ENCODE measurements at places on chromosomes 5 and 9.

- no peak for DNase-seq
Measured at GRCh38 chr9:69317894-69318293, 7.1 kb upstream of the ENTREP1 start.

DNA sequence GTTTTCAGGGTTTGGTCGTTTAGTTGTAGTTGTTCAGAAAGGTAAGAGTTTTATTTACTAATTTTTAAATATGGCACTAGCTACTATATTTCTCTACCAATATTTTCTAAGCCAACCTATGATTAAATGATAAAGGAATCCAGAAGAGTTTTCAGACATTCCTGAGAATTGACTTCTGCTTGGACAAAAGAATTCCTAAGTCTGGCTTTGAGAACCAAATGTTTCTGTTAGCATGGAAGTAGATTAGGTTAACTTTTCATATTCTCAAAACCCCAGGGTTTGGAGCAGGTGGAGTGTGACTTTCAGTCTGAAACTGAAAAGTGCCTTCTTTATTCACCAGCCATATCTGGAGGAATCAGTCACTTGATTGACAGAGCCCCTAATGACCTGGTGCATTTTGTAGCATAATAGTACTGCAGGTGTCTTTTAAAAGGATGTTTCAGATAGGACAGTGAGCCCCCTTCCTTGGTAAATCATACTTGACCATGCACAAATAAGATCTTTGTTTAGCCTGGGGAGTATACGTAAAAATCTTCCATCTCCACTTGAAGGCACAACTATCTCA, 457.0 kb upstream of the ZNF462 start:
- DNase-seq = no peak

GRCh38 chr9:79809931-79810330, 238.2 kb downstream of the TLE4 start:
- no peak for DNase-seq

DNA sequence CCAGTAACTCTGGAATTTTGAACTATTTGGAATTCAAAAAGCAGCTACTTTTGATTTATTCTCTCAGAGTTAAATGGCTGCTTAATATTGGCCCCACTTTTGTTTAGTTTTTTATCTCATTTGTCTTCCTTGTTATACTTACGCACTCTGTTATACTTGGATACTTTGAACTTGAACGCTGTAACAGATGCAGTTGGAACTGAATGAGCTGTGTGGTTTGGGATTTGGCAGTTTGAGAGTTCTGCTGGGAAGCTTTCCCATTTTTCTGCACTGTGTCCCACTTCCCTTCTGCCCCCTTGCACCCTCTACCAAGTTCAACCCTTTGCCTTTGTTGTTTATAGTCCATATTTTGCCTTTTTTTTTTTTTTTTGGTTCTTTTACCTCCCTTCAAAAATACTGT, 3.8 kb downstream of the RHOBTB3 start:
- DNase-seq = no peak

DNA sequence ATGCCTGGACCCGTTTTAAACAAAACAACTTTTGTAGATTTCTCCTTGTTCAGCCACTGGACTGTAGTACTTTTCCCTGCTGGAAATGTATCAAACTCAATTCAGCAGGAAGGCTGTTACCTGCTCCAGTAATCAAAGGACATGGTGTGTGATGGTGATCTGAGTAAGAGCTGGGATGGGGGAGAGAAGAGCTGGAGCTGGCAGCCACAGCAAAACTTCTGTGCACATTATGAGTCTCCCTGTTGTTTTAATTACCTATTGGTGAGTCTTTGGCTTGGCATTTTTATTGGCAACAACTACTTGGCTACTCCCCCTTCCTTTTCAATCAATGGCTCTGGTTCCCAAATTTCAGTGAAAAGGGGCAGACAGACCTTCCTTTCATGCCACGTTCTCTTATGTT, 9.7 kb downstream of the NREP start:
- no peak for DNase-seq

- DNase-seq = no peak
Measured at GRCh38 chr5:142152384-142152732, 43.8 kb downstream of the NDFIP1 start.

DNA sequence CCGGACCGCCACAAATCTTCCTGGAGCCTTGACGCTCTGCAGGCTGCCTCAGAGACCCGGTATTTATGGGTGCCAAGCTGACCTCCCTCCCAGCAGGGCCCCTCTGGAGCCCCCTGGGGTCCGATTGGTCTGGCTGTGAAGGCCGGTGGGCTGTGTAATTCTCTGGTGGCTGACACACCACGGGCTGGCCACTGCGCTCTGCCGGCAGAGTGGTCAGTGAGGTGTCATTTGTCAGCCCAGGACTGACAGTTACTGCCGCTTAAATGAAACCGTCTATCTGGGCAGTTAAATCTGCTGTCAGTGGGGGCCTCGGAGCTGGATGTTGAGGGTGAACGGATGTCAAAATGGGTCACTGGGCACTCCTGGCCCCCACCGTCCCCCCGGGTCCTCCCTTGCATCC, 10.7 kb downstream of the NR5A1 start:
- DNase-seq = no peak

- no peak for DNase-seq
Measured at GRCh38 chr5:110321117-110321516, 405.4 kb downstream of the TMEM232 start.

GRCh38 chr5:33299621-33300208, 141.1 kb upstream of the TARS1 start:
- DNase-seq = no peak

DNA sequence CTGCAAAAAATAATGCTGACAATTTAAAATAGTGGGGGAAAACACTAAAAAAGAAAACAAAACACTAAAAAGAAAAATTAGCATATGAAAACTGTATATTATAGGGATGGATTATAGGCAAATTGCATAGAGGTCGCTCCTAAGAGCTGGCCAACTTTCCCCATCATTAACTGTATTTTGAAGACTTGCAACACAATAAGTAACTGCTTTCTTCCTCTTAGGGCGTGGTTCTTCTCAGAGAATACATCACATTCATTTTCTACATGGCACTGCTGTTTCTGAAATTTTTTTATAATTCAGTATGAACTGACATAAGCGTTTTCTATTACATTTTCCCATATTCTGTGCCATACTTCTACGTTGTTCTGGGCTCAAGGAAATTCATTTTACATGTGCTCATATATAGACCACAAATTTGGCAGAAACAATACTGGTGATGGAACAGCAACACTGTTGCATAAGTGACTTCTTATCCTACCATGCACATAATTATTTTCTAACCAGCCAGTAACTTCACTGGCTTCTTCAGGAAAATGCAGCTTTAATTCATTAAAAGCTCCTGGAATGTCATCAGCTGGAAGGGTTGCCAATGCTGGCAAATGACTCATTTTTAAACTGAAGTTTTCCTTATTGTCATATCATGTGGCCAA, 171.2 kb upstream of the DMAC1 start:
- DNase-seq = no peak

DNA sequence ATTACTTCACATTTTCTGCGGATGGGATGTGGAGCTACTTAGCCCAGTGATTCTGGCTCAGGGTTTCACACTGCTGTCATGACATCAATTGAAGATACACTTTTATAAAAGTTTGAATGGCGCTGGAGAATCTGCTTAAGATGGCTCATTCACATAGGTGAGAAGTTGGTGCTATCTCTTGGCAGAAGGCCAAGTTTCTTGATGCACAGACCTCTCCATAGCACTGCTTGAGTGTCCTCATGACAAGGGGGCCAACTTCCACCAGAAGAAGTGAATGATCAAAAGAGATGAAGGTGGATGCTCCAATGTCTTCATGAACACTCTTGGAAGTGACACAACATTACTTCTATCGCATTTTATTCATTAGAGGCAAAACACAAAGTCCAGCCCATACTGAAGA, 403.7 kb upstream of the CCNG1 start:
- no peak for DNase-seq

DNA sequence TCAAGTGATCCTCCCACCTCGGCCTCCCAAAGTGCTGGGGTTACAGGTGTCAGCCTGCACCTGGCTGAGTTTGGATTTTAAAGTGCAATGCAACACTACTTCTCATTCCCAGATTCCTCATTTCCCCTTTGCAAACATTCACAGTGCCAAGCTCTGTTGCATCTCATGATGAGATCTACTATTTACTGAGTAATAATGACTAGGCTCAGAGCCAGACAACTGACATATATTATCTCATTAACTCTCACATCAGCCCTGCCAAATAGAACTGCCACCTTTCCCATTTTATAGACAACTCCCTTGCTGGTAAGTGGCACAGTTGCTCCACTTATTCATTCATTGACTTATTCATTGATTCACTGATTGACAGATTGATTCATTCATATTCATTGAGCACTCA, 7.0 kb downstream of the PDE6A start:
- no peak for DNase-seq

- DNase-seq = no peak
Measured at GRCh38 chr5:74040811-74041491, 415.0 kb downstream of the ARHGEF28 start.

- DNase-seq = no peak
Measured at GRCh38 chr9:105511446-105511845, 46.5 kb upstream of the FKTN start.

- no peak for DNase-seq
Measured at GRCh38 chr9:5642170-5642569, 13.3 kb downstream of the RIC1 start.

DNA sequence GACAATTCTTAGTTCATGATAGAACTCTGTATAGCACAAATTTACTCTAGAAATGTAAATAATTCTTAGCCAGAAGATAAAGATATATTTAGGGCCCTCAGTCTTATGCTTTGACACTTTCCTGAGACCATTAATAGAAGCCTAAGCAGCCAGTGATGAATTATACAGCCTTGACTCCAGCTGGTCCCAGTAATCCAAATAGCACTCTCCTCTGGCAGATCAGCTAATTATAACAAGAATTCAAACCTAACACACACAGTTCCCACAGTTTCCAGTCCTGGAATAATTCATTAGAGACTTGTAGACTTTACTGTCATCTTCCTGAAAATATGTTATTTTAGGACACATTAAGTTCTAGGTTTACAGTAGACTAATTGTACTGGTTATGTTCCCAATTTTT, 50.4 kb downstream of the SHOC1 start:
- DNase-seq = no peak

DNA sequence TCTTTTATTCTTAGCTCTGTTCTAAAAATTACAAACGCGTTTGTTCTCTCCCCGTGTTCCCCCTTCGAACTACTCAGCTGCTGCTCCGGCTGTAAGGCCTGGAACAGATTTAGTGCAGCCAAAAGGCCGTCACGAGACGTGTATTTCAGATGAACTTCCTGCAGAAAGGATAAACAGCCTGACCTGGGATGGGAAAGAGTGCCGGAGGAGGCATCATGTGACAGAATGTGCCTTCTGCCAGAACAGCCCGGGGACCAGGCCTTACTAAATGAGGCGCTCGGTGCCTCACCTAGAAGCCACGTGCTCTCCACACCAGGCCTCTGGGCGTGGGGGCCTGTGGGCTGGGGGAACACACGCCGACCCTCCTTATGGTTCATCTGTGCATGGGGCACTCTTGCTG, 94.7 kb downstream of the PPARGC1B start:
- no peak for DNase-seq

- DNase-seq = no peak
Measured at GRCh38 chr5:65172486-65173129, 309.1 kb downstream of the ADAMTS6 start.

- DNase-seq = no peak
Measured at GRCh38 chr5:96859375-96859774, 16.9 kb upstream of the ERAP2 start.

GRCh38 chr5:113510836-113511451, 2.5 kb upstream of the YTHDC2 start:
- no peak for DNase-seq

DNA sequence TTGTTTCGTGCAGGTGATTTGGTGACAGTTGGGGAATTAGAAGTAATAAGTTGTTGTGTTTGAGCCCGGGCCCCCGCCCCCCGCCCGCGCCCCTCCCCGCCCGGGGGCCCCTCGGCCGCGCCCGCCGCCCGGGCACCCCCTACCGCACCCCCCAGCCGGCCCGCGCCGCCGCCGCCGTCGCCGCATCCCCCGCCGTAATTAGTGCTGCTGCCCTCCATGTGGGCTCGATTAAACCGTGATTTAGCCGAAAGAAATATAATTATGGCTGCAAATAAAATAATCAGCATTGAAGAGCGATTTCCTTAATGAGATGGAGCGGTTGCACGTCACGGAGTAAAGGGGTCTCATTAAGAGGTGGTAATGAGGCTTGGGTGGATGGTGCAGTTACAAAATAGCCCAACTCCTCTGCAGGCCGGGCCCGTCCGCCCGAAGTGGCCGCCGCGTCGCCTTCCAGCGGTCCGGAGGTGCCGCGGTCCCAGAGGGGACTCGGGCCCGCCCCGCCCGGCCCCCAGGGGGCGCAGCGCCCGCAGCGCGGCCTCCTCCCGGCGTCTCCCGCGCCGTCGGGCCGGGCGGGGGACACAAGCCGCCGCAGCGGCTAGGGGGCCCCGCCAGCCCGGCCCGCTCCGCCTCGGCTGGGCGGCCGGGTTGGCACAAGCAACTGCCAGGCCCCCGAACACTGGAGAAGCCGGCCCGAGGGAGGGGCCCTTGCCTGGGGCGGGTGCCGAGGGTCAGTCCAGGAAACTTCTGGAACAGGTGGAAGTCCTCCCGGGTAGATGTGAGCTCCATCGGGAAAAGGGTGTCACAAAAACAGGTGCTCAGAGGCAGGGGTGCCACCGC, 6.9 kb upstream of the OTP start:
- no peak for DNase-seq

GRCh38 chr5:58069846-58070245, 390.0 kb downstream of the PLK2 start:
- DNase-seq = no peak

DNA sequence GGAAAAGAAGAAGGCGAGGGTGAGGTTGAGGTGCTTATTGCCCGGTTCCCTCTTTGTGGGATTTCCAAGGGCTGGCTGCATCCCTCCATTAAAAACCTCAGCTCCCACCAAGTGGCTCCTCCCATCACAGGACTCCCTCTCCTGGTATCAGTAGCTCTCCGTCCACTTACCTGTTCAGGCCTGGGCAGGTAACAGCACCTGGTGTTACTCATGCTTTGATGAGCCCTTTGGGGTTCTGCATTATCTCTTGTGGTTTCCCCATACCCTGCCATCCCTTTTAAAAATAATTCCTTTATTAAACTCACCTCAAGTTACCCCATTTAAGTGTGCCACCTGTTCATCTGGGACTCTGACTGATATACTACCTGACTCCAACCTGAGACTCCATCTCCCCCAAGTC, 17.5 kb upstream of the TGFBR1 start:
- DNase-seq = no peak

DNA sequence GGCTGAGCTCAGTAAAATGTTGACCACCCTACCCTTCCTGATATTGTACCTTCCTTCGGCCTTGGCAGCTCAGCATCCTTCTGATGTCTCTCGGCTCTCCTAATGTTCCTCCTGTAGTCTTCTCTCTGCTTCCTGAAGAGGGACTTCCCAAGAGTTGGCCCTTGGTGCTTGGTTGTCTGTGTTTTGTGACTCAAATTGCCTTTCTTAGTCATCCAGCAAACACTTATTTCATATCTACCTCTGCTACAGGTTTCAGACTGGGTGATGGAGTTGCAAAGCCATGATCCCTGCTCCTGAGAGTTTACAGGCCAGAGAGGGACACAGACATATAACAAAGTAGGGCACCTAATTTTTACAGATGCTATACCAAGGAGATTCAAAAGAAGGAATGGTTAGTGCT, 70.1 kb downstream of the SV2C start:
- no peak for DNase-seq
